ENCODE measurements at places on chromosomes 2 and 18. TPM values are rescaled to one million over a fixed set of nuclear protein-coding genes. Genes with fewer than 3 reads are reported as not detected.

SULT1C3 gene
- not detected for total RNA-seq

EGR4 gene
- total RNA-seq = not detected

ARHGAP25 gene
- 7.3 TPM for total RNA-seq

TXNDC2 gene
- 0.96 TPM for total RNA-seq

BIN1 gene
- 101 TPM for total RNA-seq

UCN gene
- total RNA-seq = 2.3 TPM

TRPM8 gene
- not detected for total RNA-seq

MYOM1 gene
- total RNA-seq = 16.4 TPM

GRB14 gene
- 0.94 TPM for total RNA-seq

DHRS9 gene
- total RNA-seq = 0.31 TPM

PIKFYVE gene
- total RNA-seq = 24.9 TPM
